Cortex of kidney (tissue), 1 donor: ENCODE measurements at places on chromosomes 5 and 9.

DNA sequence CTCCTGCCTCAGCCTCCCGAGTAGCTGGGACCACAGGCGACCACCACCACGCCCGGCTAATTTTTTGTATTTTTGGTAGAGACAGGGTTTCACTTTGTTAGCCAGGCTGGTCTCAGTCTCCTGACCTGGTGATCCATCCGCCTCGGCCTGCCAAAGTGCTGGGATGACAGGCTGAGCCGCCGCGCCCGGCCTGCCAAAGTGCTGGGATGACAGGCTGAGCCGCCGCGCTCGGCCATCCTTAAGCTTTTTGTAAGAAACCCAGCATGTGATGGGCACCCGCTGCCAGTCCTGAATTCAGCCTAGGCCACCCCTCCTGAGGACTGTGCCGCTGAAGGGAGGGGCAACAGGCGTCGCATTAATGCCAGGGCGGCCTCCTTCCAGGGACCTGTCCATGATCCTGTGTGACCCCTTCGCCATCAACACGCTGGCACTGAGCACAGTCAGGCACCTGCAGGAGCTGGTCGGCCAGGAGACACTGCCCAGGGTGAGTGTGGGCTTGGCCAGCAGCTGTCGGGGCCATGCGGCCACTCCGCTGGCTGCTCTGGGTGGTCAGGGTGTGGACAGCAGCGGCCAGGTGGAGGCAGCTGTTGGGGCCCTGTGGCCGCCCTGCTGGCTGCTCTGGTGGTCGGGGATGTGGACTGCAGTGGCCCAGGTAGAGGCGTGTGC, 10.5 kb downstream of the NELFB start:
- DNase-seq, result no peak

GRCh38 chr9:97615439-97616072, 17.6 kb downstream of the TSTD2 start:
- DNase-seq, result no peak

DNA sequence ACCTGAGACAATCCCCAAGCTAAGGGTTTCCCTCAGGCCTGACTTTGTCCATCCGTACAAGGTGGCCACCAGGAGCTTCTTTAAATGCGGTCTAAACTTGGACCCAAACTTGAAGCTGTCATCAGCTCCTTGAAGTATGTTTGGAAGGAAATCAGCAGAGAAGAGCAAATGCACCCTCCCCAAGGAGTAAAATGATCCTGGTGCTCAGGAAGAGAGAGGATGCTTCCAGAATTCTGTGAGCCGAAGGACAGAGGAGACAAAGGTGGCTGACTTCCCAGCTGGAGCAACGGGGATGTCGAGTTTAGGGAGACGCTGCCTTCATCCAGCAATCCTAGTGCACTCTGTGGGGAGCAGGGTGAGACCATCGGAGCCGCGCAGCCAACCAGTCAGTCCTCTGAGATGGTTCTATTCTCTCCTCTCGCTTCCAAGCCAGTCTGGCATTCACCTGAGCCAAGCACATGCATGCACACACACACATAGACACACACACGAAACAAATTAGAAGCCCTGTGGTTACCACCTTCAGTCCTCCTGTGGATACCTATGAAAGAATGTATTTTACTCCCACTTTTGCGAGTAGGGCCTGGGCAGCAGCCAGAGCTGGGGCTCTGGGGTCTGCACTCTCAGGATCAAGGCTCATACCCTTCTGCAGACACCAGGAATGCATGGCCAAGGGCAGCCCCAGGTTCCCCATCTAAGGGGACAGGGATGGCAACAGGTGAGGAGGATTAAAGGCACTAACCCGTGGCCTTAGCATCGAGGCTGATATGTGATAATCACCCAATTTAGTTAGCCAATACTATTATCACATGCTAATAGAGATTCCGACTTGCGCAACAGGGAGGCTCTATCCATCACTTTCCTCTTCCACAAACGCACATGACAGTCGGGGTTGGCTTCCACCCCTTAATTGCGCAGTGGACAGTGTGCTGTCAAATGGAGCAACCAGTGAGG, 75.8 kb downstream of the GTF3C4 start:
- DNase-seq, result no peak

DNA sequence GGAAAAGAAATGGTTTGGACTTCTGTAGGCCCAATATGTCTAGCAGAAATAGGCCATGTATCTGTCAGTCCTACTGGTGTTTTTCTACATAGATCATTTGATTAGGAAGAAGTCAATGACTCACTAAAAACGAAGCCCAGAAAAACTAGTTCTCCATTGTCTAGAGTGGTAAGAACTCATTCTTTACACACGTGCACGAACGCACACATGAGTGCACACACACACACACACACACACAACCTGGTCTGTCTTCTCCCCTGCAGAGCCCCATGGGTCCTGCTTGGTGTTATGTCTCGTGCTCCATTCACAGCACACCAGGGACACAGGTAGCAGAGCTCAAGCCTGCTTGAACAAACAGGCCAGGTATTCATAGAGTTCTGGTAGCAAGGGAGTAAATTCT, 14.9 kb upstream of the FCN1 start:
- DNase-seq, result no peak

DNA sequence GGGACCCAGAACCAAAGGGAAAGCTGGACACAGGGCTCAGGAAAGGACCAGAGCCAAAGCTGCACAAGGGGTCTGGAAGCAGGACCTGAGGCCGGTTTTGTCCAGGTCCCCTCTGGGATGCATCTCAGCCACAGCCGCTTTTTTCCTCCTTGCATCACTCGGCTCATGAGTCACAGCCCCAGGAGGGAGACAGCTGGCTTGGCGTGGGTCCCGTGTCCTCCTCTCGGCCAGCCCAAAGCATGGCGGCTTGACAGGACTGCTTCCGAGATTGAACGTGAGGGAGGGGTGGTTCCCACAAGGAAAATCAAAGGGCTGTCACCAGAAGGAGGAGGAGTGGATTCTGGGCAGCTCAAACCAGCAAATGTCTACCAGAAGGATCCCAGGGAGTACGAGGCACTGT, 56.7 kb upstream of the CPLX2 start:
- DNase-seq, result no peak

GRCh38 chr9:13032585-13032984, 246.9 kb downstream of the MPDZ start:
- no peak for DNase-seq

DNA sequence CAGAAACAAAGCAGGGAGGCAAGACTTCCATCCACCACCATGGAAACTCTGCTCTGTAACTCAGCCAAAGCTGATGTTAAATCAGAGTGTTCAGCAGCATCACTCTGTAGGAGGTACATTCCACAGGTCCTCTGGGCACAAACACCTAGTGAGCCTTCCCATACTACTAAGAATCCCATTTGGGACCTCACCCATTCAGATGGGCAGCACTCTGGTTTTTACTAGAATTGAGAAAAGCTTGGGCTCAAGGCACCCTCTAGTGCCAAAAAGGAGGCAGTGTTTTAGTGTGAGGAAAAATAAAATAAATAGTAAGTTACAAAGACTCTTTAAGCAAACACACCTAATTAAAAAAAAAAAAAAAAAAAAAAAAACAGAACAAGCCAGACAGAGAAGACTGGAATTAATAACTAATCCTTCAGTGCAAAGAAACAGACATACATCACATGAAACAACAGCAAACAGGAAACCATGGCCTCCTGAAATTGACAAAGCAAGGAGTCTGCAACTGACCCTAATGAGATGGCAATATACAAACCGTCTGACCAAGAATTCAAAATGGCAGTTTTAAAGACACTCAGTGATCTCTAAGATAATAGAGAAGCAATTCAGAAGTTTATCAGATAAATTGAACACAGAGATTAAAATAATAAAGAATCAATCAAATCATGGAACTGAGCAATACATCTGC, 159.5 kb downstream of the GNA14 start:
- DNase-seq, result no peak

GRCh38 chr9:98401140-98402018, 145.9 kb upstream of the TBC1D2 start:
- DNase-seq, result no peak

DNA sequence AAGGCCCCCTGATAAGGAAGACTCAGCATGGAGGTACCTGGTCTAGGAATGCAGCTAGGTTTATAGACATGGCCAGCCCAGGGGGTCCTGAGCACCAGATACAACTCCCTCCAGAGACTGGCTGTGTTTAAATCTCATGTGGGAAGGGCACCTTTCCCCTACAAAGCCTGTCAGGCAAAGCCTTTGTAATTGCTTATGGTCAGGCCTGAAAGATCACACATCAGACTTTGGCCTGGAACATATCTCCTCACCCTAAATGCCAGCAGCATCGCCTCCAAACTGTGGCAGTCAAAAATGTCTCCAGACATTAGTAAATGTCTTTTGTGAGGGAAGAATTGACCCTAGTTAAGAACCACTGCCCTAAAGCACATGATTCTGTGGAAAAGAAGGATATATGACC, 51.6 kb upstream of the MACIR start:
- no peak for DNase-seq
